ENCODE measurements at places on chromosomes 2 and 18. TPM values are rescaled to one million over a fixed set of nuclear protein-coding genes. Genes with fewer than 3 reads are reported as not detected.

TFCP2L1 gene
- 0.05 TPM for total RNA-seq

KCNG2 gene
- total RNA-seq = not detected

C2orf80 gene
- total RNA-seq = not detected

CRYGD gene
- not detected for total RNA-seq

COBLL1 gene
- total RNA-seq = not detected

CYP26B1 gene
- total RNA-seq = not detected

GPR155 gene
- total RNA-seq = 8.6 TPM

DNA sequence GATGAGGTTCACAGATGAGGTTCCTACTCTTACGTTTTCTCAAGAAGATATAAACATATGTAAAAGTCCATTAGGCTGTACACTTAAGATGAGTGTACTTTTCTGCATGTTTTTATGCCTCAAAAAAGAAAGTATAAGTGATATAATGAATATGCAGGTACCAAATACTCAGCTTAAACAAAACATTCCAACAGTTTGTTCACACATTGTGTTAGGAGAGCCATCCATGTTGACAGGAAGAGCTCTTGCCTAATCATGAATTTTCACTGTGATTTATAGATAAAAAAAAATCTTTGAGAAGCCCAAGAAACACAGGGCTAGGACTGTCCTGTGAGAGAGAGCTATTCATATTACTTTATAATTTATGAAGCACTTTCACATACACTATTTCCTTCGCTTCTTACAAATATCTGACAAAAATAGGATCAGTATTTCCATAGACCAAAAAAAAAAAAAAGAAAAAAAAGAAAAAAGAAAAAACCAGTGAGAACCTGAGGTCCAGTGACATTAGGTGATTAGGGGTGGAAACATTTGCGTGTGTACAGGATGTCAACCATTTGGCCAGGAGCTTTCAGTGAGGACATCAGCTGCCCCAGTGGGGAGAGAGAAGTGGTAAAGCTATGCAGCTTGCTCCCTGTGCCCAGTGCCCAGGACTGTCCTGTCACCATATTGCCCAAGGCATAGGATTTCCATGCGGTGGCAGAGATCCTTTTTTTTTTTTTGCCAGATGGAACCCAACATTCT, 38.7 kb downstream of the BUB1 start:
- no peaks in the 10 kb centered on the region for H3K4me1 ChIP-seq
- H3K27me3 ChIP-seq = no peaks in the 10 kb centered on the region
- no peak for DNase-seq
- H3K4me3 ChIP-seq = no peak overlapping the region

- H3K36me3 ChIP-seq = peaks cover 11% of the 10 kb centered on the region
- no peak overlapping the region for H3K27ac ChIP-seq
- H3K27me3 ChIP-seq = no peaks in the 10 kb centered on the region
- no peak for DNase-seq
- H3K4me1 ChIP-seq = no peaks in the 10 kb centered on the region
- H3K4me3 ChIP-seq = no peak overlapping the region
These were observed 113.2 kb downstream of the PIGN start for GRCh38 chr18:62073461-62074281.

DNA sequence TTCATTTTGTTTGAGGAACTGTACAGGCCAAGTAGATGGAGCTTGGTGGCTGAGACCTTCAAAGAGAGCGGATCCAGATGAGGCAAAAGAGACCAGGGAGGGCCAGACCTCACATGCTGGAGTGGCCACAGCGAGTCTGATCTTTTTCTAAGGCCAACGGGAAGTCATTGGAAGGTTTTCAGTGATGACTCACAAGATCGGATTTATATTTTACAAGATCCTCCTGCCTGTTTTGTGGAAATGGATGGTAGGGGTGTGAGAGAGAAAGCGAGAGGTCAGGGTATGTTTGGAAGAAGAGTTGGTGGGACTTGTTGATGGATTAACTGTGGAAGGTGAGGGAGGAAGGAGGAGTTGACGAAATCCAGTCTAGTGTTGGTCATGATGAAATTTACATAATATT, 44.6 kb upstream of the TUBA3D start:
- no peak overlapping the region for H3K4me3 ChIP-seq
- peaks cover 3% of the 10 kb centered on the region for H3K4me1 ChIP-seq
- DNase-seq = no peak
- H3K27ac ChIP-seq = no peak overlapping the region

DNA sequence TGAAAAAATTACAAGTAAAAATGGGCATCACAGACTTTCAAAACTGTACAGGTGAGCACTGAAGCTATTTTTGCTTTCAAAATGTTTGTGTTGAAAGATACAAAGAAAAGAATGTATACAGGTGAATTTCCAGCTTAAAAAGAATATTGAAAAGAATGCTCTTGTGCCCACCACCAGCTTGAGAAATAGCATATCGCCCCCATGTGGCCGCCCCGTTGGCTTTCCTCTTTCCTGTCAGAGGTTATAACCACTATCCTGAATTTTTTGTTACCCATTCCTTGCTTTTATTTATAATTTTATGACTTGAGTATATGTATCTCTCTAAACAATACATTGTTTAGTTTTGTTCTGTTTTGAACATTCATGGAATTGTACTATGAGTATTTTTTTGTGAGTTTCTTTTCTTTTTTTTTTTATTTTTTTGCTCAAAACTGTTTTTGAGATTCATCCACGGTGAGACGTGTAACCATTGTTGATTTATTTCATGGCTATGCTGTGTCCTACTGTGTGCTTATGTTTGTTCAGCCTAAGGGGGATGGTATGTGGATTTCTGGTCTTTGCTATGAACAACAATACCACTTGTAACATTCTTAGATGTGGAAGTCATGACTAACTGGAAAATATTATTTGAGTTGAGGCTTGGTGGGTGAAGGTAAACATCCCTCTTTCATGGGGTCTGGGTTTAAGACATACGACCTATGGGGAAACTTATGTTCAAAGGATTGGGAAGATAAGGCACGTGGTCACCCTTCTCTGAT, 11.6 kb downstream of the TRPM8 start:
- no peak overlapping the region for H3K4me3 ChIP-seq
- peaks cover 4% of the 10 kb centered on the region for H3K4me1 ChIP-seq
- DNase-seq = peak; percentile 66
- no peak overlapping the region for H3K27ac ChIP-seq

GRCh38 chr18:71725256-71725655, 818.9 kb downstream of the CBLN2 start:
- H3K36me3 ChIP-seq = no peaks in the 10 kb centered on the region
- no peak overlapping the region for H3K4me3 ChIP-seq
- no peak for DNase-seq
- H3K27ac ChIP-seq = no peak overlapping the region
- no peaks in the 10 kb centered on the region for H3K4me1 ChIP-seq

DNA sequence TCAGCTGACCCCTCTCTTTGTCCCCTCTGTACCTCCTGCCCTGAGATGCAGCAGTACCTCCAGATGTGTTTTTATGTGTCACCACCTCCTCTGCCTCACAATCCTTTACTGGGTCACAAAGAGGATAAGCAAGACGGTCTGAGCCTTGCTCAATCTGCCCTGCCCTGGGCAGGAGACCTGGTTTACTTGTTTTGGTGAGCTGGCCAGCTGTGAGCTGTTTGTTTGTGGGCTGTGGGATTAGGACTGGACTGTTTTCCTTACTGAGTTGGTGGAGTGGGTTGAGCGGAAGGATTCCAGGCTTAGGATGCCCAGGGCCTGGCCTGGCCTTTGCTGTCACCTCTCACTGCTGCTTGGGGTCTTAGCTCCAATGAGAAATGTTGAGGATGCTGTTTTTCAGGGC, 299.5 kb downstream of the SRBD1 start:
- no peak overlapping the region for H3K27ac ChIP-seq
- no peak overlapping the region for H3K4me3 ChIP-seq
- peaks cover 6% of the 10 kb centered on the region for H3K27me3 ChIP-seq
- no peak for DNase-seq

DNA sequence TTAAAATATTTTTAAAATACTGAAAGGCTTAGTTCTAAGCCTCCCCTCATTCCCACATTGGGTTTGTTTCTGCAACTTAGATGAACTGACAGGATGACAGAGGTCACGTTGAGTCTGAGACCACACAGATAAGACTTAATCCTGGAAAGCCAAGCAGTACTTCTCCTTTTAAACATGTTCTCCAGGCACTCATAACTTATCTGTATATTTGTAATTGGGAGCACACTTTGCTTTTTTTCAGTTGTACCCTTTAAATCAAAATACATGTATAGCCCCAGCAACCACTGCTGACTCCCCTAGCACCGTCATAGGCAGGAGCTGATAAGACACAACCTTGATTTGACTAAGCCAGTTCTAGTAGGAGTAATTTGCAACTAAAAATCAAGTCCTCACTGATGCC, 394.8 kb downstream of the PID1 start:
- no peak overlapping the region for H3K27ac ChIP-seq
- no peak for DNase-seq
- no peak overlapping the region for H3K4me3 ChIP-seq

DNA sequence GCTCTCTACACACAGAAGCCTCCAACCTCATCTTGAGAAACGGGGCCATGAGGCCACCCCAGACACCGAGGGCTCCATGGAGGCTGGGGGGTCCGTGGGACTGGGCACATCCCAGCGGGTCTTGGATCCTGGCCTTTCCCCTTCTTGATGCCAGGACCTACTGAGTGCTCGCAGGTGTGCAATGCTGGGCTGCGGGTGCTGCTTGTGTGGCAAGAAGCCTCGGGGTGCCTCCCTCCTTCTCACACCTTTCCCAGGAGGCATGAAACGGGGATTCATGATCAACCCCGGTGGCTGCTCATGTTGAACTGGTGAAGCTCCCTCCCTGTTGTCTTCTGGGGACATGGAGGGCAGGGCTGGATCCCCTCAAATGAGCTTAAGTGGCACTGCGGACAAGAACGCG, 2.0 kb upstream of the BUB1 start:
- peaks cover 26% of the 10 kb centered on the region for H3K4me1 ChIP-seq
- H3K36me3 ChIP-seq = peaks cover 14% of the 10 kb centered on the region
- H3K27ac ChIP-seq = no peak overlapping the region
- H3K27me3 ChIP-seq = peaks cover 4% of the 10 kb centered on the region
- no peak overlapping the region for H3K4me3 ChIP-seq

DNA sequence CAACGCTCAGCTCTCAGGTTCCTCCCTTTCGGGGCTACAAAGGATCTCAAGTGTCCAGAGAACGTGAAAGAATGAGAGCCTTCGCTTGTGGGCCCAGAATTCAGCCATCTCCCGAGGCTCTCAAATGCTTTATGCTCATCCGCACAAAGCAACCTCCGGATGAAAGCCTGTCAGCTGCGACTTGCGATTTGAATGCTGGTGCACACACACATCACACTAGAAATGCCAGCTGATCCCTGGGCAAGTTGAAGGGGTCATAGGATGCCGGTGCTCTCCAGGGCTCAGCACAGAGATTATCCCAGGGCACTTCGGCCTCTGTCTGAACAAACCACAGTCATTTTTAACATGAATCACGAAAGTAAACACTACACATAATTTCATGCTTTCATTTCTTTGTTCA, 141.8 kb upstream of the MYT1L start:
- DNase-seq = no peak
- H3K27me3 ChIP-seq = peaks cover 2% of the 10 kb centered on the region
- H3K27ac ChIP-seq = no peak overlapping the region

- H3K27me3 ChIP-seq = no peaks in the 10 kb centered on the region
- DNase-seq = no peak
- H3K36me3 ChIP-seq = no peaks in the 10 kb centered on the region
- H3K27ac ChIP-seq = no peak overlapping the region
- no peak overlapping the region for H3K4me3 ChIP-seq
These were observed 110.7 kb downstream of the LYPD1 start for GRCh38 chr2:132559326-132559725.

DNA sequence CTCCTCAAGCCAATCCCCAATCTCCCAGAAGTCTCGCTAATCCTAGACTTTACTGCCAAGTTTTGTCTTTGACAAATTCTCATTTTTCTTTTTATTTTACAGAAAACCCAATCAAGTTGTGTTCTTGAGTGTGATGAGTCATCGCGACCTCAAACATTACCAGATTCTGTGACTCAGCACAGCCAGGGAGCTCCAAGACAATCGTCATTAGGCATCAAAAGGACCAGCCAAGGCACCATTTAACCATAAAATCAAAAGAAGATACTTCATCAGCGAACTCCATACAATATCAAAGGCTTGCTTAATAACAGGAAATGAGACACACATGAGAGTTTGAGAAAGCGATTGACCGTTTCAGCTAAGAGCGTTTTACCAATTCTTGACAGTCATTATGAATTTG, 146.2 kb upstream of the AGAP1 start:
- DNase-seq = peak; percentile 9
- H3K27ac ChIP-seq = no peak overlapping the region
- no peaks in the 10 kb centered on the region for H3K36me3 ChIP-seq
- no peaks in the 10 kb centered on the region for H3K4me1 ChIP-seq
- peaks cover 23% of the 10 kb centered on the region for H3K27me3 ChIP-seq

DNA sequence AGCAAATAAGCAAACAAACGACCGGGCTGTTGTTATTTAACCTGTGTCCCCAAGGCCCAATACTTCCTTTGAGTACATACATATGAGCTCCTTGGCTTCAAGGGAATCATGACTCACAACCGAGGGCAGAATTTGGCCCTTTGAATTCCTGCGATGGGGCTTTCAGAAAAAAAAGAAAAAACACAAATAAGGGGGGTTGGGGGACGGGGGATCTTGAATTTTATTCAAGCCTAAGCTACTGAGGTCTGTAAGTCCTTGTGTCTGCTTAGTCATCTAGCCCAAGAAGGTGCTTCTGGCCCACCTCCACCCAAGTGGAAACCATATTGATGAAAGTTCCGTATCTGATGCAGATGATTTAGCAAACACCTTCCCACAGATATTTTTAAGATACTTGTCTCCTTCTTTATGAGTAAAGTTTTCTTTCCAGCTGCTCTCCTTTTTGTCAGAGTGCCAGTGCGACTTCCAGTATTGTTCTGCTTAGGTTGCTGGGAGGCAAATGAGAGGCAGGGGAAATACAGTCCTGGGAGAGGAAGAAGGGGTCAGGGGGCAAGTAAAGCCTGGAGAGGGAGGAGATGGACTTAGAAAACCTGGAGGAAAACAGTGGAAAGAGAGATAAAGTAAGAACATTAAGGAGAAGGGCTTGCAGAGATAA, 169.6 kb downstream of the ZEB2 start:
- peak overlapping the region; percentile 70 for H3K27ac ChIP-seq
- peaks cover 13% of the 10 kb centered on the region for H3K4me1 ChIP-seq
- DNase-seq = peak; percentile 12

DNA sequence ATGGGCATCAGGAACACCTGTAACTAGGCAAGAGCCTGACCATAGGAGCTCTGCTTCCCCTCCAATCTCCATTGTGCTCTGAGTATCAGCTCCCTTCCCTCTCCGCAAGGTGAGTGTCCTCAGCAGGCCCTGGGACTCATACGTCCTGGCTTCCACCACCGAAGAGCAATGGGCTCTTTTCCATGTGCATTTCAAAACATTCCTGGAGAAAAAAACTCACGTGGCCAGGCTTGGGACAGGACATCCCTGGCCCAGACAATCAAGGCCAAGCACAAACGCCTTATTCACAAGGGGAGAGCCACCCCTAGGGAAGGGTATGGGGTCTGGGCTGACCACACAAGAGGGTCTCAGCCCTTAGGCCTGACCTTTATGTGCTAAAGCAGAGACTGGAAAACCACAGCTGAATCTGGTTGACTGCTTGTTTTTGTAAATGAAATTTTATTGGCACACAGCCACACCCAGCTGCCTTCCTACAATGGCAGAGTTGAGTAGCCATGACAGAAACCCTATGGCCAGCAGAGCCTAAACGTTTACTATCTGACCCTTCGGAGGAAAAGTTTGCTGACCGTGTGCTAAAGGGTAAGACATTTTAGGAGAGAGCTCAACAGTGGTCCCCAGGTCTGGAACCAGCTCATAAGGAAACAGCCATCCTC, 175.7 kb upstream of the ARL4C start:
- H3K4me1 ChIP-seq = no peaks in the 10 kb centered on the region
- no peak for DNase-seq
- H3K27ac ChIP-seq = no peak overlapping the region

Measured in activated CD4-positive, alpha-beta T cell treated with anti-CD3 and anti-CD28 coated beads for 36 hours (primary cell).